Myometrial cell (primary cell): ENCODE measurements at places on chromosomes 1 and 21. TPM values are rescaled to one million over a fixed set of nuclear protein-coding genes. Genes with fewer than 3 reads are reported as not detected.

HSD3B1 gene
- total RNA-seq: not detected in 2 replicates

ETV3L gene
- not detected in 2 replicates for total RNA-seq

RAB42 gene
- total RNA-seq: 3.4 and 13.5 TPM in 2 replicates

PRRX1 gene
- total RNA-seq: 35.8 and 41.2 TPM in 2 replicates

SPATA1 gene
- not detected in 2 replicates for total RNA-seq

AJAP1 gene
- total RNA-seq: under 0.01 TPM in 2 replicates

GLMN gene
- total RNA-seq: 12.6 and 13.8 TPM in 2 replicates

SH2D1B gene
- total RNA-seq: 0.18 TPM in 1 of 2 replicates, not detected in the other

OPRD1 gene
- total RNA-seq: not detected in 2 replicates

KIF17 gene
- total RNA-seq: under 0.01 and 1.9 TPM in 2 replicates

CD1C gene
- total RNA-seq: not detected in 2 replicates

BRINP3 gene
- not detected in 2 replicates for total RNA-seq

CRP gene
- total RNA-seq: not detected in 2 replicates

PDPN gene
- 2.5 and 4.6 TPM in 2 replicates for total RNA-seq

S100A10 gene
- total RNA-seq: 148 and 157 TPM in 2 replicates

FCRL5 gene
- not detected in 2 replicates for total RNA-seq

TNFSF4 gene
- total RNA-seq: 19.0 and 19.5 TPM in 2 replicates

SPTA1 gene
- not detected in 2 replicates for total RNA-seq

DNAJC16 gene
- 16.1 and 20.5 TPM in 2 replicates for total RNA-seq

BCAR3 gene
- total RNA-seq: 14.0 and 21.6 TPM in 2 replicates

DUSP23 gene
- 15.8 and 17.0 TPM in 2 replicates for total RNA-seq

FMO2 gene
- total RNA-seq: not detected in 2 replicates

CHI3L2 gene
- total RNA-seq: 0.53 TPM in 1 of 2 replicates, not detected in the other

URB1 gene
- 14.4 and 18.6 TPM in 2 replicates for total RNA-seq
